ENCODE measurements at places on chromosomes 4 and X.

GRCh38 chr4:138562544-138562991 lies 320.4 kb upstream of the SLC7A11 start:
- no peak for DNase-seq

GRCh38 chr4:109041463-109042360 lies 260.7 kb downstream of the COL25A1 start:
- DNase-seq: no peak

GRCh38 chrX:19625612-19626011 lies 110.3 kb upstream of the MAP3K15 start:
- peak; percentile 7 for DNase-seq

- no peak for DNase-seq
Observed at GRCh38 chr4:8538703-8539567, 41.3 kb upstream of the GPR78 start.

GRCh38 chrX:22433292-22434070 lies 160.8 kb downstream of the CBLL2 start:
- DNase-seq: no peak

DNA sequence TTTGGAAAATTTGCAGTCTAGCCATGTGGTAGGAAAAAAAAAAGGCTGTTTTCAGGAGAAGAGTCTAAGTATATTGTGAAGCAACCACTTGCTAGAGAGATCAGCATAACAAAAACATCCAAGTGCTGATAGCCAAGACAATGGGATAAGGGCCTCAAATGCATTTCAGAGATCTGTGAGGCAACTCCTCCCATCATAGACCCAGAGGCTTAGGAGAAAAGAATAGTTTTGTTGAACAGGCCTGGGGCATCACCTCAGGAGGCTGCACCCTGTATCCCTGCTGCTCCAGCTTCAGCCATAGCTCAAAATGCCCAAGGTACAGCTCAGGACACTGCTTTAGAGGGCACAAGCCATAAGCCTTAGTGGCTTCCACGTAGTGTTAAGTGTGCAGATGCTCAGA lies 13.6 kb upstream of the GPR174 start:
- DNase-seq: no peak

- DNase-seq: no peak
Observed at GRCh38 chr4:21454201-21454600, 494.4 kb downstream of the KCNIP4 start.

- DNase-seq: no peak
Observed at GRCh38 chr4:30767147-30767845, 47.1 kb downstream of the PCDH7 start.
